ENCODE measurements at places on chromosomes 3 and 15.

GRCh38 chr3:99250821-99251355, 349.4 kb upstream of the DCBLD2 start:
- H3K4me3 ChIP-seq = no peak overlapping the region
- no peak overlapping the region for H3K27ac ChIP-seq
- no peaks in the 10 kb centered on the region for H3K36me3 ChIP-seq
- no peaks in the 10 kb centered on the region for H3K27me3 ChIP-seq
- no peaks in the 10 kb centered on the region for H3K4me1 ChIP-seq

DNA sequence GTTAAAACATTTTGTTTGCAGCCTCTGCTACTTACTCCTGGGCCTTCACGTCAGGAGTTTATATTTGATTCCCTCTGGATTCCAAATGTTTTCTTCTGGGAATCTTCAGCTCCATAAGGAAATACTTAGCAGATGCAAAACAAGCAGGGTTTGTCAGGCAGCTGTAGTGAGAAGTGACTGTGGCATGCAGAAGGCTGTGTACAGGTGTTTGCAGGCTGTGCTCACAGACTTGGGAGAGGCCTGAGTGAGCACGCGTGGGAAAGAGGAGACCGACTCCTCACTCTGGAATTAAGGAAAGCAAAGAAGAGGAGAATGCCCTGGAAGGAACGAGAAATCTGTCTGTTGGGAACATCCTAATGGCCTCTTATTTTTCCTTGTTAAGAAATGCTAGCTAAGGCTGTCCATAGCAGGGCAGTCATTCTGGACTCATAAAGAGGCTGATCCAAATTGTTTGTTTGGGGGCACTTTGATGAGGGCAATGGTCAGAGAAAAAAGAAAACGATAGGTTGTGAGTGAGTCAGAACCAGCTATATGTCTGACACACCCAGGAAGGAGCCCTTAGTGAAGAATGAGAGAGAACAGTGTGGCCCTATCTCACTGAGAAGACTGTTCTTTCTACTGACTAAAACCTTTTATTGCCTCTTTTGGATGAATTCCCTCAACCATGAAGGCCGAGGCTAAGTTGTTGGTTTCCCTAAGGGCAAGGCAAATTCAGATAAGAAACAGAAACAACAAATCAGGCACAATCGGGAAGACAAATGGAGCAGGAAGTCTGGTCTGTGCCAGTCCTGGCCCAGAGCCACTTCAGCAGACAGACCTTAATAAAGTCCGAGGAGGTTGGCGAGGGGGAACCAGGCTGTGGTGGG, 82.6 kb downstream of the TGFBR2 start:
- H3K27me3 ChIP-seq = no peaks in the 10 kb centered on the region
- no peaks in the 10 kb centered on the region for H3K4me1 ChIP-seq
- DNase-seq = no peak
- no peaks in the 10 kb centered on the region for H3K36me3 ChIP-seq
- no peak overlapping the region for H3K4me3 ChIP-seq

DNA sequence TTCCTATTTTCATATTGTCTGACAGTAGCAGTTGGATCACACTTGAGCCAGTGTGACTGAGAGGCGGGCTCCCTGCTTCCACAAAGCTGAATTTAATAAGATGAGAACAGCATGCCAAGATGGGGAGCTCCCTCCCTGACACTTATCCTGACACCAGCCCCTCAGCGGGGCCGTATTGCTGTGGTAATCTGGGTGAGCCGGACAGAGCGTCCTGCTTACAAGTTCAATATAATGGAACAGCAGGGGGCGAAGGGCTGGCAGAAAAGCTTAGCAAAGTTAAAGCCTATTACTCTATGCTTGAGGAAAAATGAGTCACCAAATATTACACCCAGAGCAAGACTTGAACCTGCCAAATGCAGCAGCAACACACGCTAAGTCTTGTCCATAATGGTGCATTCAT, 163.8 kb upstream of the CMC1 start:
- no peaks in the 10 kb centered on the region for H3K27me3 ChIP-seq
- H3K4me1 ChIP-seq = no peaks in the 10 kb centered on the region
- no peak overlapping the region for H3K27ac ChIP-seq
- DNase-seq = no peak
- H3K36me3 ChIP-seq = no peaks in the 10 kb centered on the region
- no peak overlapping the region for H3K4me3 ChIP-seq

GRCh38 chr3:112582244-112582874, 20.5 kb downstream of the SLC35A5 start:
- peak; percentile 48 for DNase-seq
- no peaks in the 10 kb centered on the region for H3K27me3 ChIP-seq
- H3K4me1 ChIP-seq = peaks cover 6% of the 10 kb centered on the region
- no peak overlapping the region for H3K4me3 ChIP-seq

- H3K27ac ChIP-seq = peak overlapping the region; percentile 54
- peak; percentile 77 for DNase-seq
- H3K4me3 ChIP-seq = peak overlapping the region; percentile 90
- H3K36me3 ChIP-seq = no peaks in the 10 kb centered on the region
- no peaks in the 10 kb centered on the region for H3K27me3 ChIP-seq
Observed at GRCh38 chr15:60396958-60397771, 621 bp downstream of the ANXA2 start.

DNA sequence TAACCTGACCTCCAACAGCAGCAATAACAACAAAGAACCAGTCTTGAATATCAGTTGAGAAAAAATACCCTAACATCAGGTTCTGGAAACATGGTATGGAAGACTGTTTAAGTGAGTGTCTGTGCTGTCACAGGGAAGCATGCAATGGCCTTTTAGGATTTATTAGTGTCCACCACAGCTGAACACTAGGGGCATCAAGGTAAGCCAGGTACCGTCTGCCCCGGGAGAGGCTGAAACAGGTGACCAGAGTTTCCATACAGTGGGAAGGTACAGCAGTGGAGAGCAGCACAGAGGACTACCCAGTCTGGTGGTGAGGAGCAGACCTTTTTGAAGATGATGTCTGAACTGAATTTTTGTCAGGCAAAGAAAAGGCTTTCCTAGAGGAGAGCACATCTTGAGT, 18.4 kb downstream of the ZDHHC23 start:
- H3K36me3 ChIP-seq = 0 out of 2 replicates have a peak, but pooled peaks cover 2% of the 10 kb centered on the region
- no peaks in the 10 kb centered on the region for H3K4me1 ChIP-seq
- H3K4me3 ChIP-seq = no peak overlapping the region
- no peak overlapping the region for H3K27ac ChIP-seq

DNA sequence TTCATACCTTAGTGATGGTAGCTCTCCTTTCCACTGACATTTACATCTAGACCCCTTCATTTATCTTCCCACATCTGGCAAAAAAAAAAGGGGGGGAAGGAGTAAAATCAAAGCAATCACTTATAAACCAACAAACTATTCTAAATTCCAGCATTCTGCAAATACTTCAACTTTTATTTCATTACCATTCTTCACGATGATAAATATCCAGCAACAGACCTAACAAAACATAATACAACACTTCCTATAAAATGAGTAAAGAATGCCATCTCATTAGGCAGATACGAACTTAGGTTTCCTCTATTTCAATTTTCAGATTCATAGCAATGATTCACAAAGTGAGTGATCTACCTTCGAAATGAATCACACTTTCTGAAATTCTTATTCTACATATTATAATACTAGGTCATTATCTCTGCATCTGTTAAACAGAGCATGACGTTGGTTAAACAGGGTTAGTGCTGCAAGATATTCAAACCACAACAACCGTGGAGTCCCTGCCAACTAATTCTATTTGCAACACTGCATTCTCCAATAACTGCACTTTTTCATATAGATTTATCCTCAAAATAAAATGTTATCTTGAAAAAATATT, at the start of gene LRRFIP2:
Gene LRRFIP2, minus strand, starts transcription at position 51 of the 595 bp plus-strand sequence. CDS start 25,599 bp downstream, outside the sequence.
- H3K4me1 ChIP-seq = peaks cover 16% of the 10 kb centered on the region
- H3K27ac ChIP-seq = no peak within 1 kb of the TSS
- DNase-seq = peak; percentile 24
- peak within 1 kb of the TSS; percentile 92 for H3K4me3 ChIP-seq
- H3K27me3 ChIP-seq = no peaks in the 10 kb centered on the region

- no peak for DNase-seq
- no peaks in the 10 kb centered on the region for H3K36me3 ChIP-seq
- H3K4me1 ChIP-seq = no peaks in the 10 kb centered on the region
- H3K4me3 ChIP-seq = no peak overlapping the region
- H3K27ac ChIP-seq = no peak overlapping the region
Observed at GRCh38 chr3:54845011-54845410, 82.8 kb downstream of the LRTM1 start.

DNA sequence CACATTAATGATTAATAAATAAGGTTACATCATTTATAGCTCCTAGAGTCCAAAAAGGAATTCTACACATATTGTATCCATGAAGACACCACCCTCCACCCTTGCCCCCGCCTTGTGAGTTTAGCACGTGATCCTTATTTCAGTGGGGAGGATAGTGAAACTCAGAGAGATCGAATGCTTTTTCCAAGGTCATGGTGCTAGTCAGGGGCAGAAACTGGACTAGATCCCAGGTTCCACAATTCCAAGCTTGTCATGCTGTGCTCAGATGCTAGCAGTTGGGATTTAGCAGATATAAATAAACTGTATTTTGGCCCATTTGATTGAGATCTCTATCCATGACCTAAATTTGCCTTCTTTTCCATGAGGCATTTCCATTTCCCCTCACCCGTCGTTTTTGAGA, 227.4 kb upstream of the THRB start:
- DNase-seq = no peak
- H3K36me3 ChIP-seq = no peaks in the 10 kb centered on the region
- H3K4me1 ChIP-seq = no peaks in the 10 kb centered on the region
- no peak overlapping the region for H3K4me3 ChIP-seq
- no peak overlapping the region for H3K27ac ChIP-seq

- H3K27me3 ChIP-seq = no peaks in the 10 kb centered on the region
- DNase-seq = no peak
Observed at GRCh38 chr15:95254263-95254662, 1022.9 kb downstream of the MCTP2 start.

- H3K27ac ChIP-seq = no peak overlapping the region
- H3K36me3 ChIP-seq = no peaks in the 10 kb centered on the region
- no peaks in the 10 kb centered on the region for H3K4me1 ChIP-seq
Observed at GRCh38 chr3:126746395-126747177, 42.5 kb downstream of the CHCHD6 start.

- H3K27ac ChIP-seq = no peak overlapping the region
- H3K4me1 ChIP-seq = no peaks in the 10 kb centered on the region
- no peaks in the 10 kb centered on the region for H3K27me3 ChIP-seq
- no peak overlapping the region for H3K4me3 ChIP-seq
- no peaks in the 10 kb centered on the region for H3K36me3 ChIP-seq
- no peak for DNase-seq
Observed at GRCh38 chr3:169286992-169287391, 376.5 kb downstream of the MECOM start.

DNA sequence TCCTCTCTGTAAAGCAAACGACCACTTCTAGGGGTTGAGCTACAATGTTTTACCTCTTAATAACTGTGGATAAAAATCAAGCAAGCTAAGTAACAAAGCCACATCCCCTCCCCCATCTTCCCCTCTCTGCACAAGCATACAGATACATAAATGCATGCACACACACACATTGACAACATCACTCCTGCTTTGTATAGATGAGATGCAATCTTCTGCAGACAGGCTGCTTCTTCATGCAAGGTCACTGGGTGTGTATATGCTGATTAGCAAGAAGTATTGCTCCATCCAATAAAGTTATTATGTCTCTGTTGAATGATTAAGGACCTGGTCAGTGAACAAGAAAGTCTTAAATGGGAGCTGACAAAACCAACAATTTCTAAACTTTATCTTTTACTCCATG, 8.8 kb upstream of the ATP11B start:
- H3K27me3 ChIP-seq = no peaks in the 10 kb centered on the region
- H3K27ac ChIP-seq = no peak overlapping the region
- no peak overlapping the region for H3K4me3 ChIP-seq
- DNase-seq = no peak
- H3K4me1 ChIP-seq = peaks cover 26% of the 10 kb centered on the region

GRCh38 chr3:143063018-143063417, 56.6 kb upstream of the CHST2 start:
- H3K27me3 ChIP-seq = no peaks in the 10 kb centered on the region
- peaks cover 5% of the 10 kb centered on the region for H3K4me1 ChIP-seq
- no peak for DNase-seq
- H3K27ac ChIP-seq = no peak overlapping the region
- H3K4me3 ChIP-seq = no peak overlapping the region

- H3K27me3 ChIP-seq = no peaks in the 10 kb centered on the region
- H3K4me1 ChIP-seq = no peaks in the 10 kb centered on the region
- H3K27ac ChIP-seq = no peak overlapping the region
- no peak for DNase-seq
- no peak overlapping the region for H3K4me3 ChIP-seq
Observed at GRCh38 chr3:28840976-28841376, 439.9 kb upstream of the RBMS3 start.

DNA sequence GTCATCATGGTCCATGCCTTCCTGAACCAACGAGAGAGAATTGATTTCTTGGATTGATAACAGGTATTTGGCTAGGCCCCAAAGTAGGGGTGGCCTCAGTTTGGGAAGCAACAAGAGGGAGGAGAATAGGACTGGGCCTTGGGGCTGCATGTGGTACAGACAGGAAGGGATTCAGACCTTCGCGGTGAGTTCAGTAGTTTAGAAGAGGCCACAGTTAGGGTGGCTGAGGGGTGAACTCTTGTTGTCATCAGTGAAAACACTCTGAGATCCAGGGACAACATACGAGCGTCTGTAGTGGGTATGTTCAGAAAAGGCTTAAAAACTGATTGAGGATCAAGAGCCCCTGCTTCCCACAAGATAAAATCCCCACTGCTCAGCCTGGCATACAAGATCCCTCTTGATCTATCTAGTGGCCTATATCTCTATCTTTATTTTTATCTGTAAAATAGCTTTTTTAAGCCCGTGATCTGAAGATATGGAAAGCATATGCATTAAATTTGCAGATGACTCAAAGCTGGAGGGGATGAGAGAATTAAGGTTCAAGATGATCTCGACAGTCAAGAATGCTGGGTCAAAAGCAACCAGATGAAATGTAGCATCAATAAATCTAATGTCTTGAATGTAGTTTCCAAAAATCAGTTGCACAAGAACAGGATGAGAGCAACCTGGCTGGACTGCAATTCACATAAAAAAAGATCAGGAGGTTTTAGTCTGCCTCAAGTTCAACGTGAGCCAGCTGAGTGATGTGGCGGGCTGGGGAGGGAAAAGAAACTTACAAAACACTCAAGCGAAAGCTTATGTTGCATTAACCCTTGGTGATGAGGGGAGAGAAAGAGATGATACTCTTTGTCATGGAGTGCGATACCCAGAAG, 221.1 kb upstream of the TLE3 start:
- H3K4me1 ChIP-seq = peaks cover 36% of the 10 kb centered on the region
- no peaks in the 10 kb centered on the region for H3K36me3 ChIP-seq

- no peak overlapping the region for H3K27ac ChIP-seq
- H3K27me3 ChIP-seq = no peaks in the 10 kb centered on the region
- H3K4me1 ChIP-seq = no peaks in the 10 kb centered on the region
Observed at GRCh38 chr15:25683911-25684310, 179.2 kb downstream of the ATP10A start.

Measured in MM.1S (cell line).